ENCODE measurements at places on chromosomes 12 and 14. TPM values are rescaled to one million over a fixed set of nuclear protein-coding genes. Genes with fewer than 3 reads are reported as not detected.

- no peak for DNase-seq
These were observed 103.5 kb downstream of the SYNE2 start for GRCh38 chr14:63956326-63956725.

GRCh38 chr12:2749580-2749979, 45.2 kb upstream of the FKBP4 start:
- no peak for DNase-seq

GRCh38 chr12:123992118-123992825, 19.3 kb downstream of the ZNF664 start:
- DNase-seq: no peak

DNA sequence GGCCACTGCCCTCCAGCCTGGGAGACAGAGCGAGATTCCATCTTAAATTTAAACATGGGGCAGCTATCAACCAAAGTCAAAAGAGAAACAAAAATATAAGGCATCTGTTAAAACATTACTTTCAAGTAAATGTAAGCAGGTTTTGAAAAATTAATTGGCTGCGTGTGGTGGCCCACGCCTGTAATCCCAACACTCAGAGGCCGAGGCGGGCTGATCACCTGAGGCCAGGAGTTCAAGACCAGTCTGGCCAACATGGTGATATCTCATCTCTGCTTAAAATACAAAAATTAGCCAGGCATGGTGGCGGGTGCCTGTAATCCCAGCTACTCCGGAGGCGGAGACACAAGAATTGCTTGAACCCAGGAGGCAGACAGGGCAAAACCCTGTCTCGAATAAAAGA, 82.7 kb downstream of the PLEKHA5 start:
- DNase-seq: no peak

GRCh38 chr12:6548966-6549683, 6.7 kb downstream of the IFFO1 start:
- DNase-seq: no peak

DNA sequence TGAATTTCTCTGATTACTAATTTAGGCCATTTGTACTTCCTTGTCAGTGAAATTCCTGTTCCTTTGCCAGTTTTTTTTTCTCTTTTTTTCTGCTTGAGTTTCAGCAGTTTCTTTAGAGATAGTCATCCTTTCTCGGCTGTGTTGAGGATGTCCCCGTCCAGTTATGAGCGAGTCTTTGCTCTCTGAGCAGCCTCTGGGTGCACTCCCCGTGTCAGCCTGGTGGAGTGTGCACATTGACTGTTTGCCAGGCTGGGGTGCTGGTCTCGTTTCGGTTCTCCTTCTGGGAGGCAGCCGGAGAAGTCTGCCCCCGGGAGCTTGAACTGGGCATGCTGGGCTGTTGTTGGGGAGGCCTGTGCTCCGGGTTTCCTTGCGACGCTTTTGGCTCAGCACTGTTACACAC, 3.0 kb downstream of the PACS2 start:
- DNase-seq: no peak

- no peak for DNase-seq
These were observed 24.4 kb upstream of the CCDC175 start for GRCh38 chr14:59601056-59601455.

The MGST1 gene
- 9.7 TPM for total RNA-seq

The HOXC6 gene
- total RNA-seq: not detected
